ENCODE measurements at places on chromosomes 5 and 9.

DNA sequence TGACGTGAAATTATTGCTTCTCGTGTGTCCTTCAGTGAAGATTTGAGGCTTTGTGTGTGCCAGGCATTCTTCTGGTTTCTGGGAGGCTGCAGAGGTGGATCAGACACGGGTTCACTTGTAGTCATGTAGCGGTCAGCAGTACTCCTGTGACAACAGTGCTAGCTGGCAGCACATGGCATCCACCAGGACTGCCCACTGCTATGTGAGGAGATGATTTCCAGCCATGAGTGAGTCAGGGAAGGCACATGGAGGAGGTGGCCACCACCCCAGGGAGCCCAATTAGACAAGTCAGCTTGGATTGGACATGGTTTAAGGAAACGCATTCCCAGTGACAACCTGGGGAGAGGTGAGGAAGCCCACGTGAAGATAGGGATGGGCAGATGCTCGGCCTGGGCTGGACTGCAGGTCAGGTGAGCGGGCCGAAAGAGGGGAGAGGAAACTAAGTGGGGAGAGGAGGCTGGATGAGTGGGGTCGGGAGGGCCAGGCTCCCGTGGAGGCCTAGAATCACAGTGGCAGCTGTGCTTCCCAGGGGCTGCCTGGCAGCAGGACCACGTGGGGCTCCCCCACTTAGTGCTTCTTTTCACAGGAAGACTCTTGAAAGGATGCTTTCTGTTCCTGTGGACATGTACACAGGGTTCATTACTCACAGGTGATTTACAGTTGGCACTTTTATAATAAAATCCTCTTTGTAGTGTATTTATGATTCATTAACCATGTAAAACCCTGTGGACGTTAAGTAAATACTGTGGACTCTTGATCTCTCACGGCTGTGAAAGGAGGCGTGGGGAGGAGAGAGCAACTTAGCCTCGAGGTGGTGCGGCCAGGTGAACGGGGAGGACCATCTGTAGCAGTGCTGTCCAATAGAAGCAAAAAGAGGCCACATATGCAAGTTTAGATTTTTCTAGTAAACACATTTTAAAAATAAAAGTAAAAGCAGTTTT, 80.0 kb upstream of the OTULINL start:
- DNase-seq, result no peak

DNA sequence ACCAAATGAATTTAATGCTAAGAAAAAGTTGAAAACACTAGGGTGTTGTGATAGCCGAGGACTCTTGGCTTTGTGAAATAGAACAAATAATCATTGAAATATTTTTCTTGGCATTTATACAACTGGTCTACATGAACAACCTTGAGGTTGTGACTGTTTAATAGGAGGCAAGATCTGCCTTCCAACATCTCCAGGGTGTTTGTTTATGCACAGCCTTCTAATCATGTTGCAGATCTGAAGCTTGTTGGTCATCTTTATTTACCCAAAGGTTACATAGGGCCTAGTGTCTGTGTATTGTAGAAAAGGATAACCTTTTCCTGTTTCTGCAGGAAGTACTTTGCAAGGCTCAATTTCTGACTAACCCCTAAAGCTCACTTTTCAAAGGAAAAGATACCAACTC, 65.2 kb upstream of the RANBP3L start:
- no peak for DNase-seq

GRCh38 chr5:110288766-110289511, 437.5 kb downstream of the TMEM232 start:
- no peak for DNase-seq

GRCh38 chr9:84935528-84936117, 266.1 kb downstream of the NTRK2 start:
- no peak for DNase-seq

GRCh38 chr5:103041071-103041676, 78.8 kb downstream of the GIN1 start:
- DNase-seq, result no peak

DNA sequence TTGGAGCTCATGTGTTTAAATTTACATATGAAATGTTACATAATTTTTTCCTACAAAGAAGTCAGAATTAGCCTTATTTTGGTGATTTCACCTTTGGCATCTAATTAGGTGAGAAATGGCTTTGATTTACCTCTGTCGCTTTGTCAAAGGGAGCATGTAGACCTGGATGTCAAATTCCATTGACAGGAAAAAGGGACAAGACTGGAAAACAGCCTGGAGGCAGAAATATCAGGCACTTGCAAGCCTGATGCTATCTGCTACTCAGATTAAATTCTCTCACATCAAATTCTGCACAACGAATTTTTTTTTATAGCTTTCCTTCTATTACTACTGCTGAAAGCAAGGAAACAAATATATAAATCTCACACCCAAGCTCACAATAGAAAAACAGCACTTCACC, 54.1 kb upstream of the CTNND2 start:
- DNase-seq, result no peak

- no peak for DNase-seq
These were observed 12.2 kb upstream of the TEX48 start for GRCh38 chr9:114694146-114694545.

DNA sequence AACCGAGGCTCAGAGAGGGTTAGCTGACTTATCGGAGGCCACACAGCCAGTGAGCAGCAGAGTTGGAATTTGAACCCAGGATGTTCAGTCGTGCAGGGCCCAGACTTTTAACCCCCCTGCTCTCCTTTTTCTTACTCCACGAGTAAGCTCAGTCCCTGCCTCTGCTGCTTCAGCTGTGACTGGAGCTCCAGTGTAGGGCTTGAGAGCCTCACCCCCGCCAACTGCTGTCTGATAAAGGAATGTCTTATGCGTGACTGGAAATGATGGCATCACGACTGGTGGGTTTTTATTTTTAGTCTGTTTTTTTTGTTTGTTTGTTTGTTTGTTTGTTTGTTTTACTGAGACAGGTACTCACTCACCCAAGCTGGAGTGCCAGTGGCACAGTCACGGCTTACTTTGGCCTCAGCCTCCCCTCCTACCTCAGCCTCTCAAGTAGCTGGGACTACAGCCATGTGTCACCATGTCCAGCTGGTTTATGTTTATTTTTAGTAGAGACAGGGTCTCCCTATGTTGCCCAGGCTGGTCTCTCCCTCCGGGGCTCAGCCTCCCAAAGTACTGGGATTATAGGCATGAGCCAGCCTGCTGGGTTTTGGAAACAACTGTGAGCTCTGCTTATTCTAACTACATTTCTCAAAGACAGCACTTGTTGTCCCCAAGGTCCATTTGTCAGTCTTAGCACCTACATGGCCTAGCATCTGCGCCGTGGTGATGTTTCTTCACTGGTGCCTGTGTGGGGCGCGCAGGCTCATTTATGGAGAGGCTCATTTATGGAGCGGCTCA, 52.5 kb upstream of the NCS1 start:
- no peak for DNase-seq

- no peak for DNase-seq
These were observed 345.7 kb downstream of the TLE4 start for GRCh38 chr9:79917421-79917820.

DNA sequence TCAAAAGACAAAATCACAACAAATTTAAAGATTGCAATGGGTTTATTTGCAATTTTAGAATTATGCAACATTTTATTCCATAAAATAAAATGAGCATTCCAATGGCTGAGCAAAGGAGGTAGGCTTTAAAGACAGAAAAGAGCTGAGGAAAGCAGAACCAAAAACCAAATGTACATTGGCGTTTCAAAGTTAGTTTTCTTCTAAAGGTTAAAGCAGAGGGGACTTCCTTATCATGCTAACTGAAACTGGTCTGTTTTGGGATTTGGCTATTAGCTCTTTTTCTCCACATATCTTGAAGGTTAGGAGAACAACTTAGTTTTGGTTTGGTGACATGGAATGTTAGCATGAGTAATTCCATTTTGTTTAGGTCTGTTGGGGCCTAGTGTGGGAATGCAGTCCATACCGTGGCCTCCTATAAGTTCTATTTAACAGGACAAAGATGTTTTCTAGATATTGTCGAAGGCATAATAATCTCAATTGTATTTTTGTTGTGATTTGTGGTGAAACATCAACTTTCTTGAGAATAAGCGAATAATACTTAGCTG, 20.3 kb downstream of the DCP2 start:
- DNase-seq, result no peak

DNA sequence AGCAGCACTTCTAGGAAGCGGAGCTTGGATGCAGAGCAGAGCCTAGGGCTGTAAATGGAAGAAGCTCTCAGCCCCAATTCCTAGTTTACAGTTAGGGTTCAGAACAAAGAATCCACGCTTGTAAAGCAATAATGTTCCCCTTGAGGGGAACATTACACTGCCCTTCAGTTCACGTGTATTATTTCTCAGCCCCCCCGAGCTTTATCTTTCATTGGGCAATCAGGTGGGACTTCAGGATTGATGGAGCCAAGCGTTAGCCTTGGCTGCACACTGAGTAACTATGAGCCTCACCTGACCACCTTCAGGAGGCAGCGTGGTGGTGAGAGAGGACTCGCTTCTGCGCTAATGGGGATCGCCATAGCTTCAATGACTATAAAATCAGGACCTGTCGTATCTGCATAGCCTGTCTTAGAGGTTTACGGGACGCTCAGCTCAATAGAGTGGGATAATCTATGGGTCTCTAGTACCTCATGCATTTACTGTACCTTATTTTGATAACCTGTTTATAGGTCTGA, 157.0 kb upstream of the RASEF start:
- DNase-seq, result no peak

DNA sequence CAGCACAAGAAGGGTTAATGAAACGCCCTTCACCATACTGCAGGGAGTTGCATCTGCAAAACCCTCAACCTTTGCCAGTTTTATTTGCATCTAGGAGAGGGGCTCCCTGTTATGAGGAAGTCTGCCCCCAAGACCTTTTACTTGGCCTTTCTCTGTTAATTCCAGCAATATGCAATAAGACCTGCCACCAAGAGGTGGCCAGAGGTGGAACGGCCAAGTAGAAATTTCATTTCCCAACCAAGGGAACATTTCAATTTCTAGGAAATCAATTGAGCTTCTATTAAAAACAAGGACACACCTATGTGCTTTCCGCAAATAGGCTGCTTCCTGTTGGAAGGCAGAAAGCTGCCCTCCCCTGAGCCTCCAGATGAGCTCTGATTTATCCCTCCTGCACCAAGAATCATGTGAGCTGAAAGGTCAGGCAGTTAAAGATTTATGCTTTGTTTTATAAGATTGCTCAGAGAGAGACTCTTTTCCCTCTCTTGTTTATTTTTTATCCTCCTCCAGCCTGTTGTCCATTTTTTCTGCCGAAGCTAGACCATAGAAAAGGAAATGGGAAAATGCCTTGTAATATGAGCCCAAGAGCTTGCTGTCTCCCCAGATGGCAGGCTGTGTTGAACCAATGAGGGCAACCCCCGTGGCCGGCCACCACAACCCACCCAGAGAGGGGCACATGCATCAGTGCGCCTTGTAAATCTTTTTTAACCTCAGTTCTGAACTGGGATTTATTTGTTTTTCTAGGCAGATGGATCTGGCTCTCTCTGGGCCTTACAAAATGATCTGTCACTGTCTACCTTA, 572.8 kb downstream of the TLE1 start:
- DNase-seq, result no peak

- peak; percentile 36 for DNase-seq
These were observed 1703.8 kb downstream of the MAT2B start for GRCh38 chr5:165209101-165209727.

GRCh38 chr5:164098979-164099378, 593.6 kb downstream of the MAT2B start:
- no peak for DNase-seq

- DNase-seq, result peak; percentile 51
These were observed 226.5 kb upstream of the MAP3K1 start for GRCh38 chr5:56588636-56589480.

GRCh38 chr5:169942181-169942580, 38.1 kb downstream of the INSYN2B start:
- DNase-seq, result no peak

GRCh38 chr5:95886340-95887044, 64.0 kb upstream of the GLRX start:
- DNase-seq, result no peak

DNA sequence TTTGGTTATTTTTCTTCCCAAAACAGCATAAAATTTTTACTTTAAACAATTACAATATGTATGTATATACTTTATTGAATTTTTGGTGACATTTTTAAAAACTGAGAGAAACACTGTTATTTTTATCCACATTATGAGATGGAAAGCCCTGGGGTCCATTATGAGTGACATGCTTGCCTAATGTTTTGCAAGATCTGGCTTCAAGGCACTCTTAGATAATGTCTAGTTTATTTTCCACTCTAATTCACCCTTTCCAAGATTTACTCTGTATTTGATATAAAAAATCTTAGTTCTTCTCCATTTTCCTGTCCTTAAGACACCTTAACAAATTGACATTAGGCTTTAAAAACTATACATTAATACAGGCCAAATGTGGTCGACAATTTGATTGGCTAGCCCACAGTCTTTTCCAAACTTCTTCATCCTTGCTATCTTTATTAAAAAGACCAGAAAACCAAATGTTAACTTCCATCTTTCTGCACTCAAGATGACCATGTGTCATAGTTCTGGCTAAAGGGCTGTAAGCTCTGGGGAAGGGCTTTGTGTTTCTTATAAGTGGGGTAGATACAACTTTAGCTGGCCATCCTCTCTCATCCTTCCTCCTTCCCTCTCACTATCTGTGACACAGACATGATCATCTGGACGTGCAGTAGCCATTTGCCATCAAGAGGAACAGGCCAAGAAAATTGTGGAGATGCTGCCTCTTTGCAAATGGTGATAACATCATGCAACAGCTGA, 561.1 kb downstream of the PDE4D start:
- DNase-seq, result no peak

- peak; percentile 62 for DNase-seq
These were observed 160.7 kb downstream of the PAX5 start for GRCh38 chr9:36873247-36873875.

DNA sequence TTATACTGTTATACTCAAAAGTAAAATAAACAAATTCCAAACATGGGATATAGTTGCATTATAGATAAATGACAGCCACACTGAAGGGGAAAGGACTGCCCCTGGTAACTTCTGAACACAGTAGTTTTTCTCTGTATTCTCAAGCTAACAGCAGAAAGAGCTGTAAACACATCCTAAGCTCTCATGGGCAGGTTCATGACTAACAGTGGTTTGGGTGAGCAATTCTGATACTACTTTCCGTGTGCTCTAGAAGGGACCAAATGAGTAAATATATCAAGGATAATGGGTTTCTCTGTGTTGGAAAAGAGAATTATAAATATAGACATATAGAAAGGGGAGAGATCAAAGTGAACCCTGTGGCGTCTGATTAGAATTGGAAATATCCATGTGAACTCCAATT, 2.2 kb upstream of the LCN6 start:
- no peak for DNase-seq

- DNase-seq, result no peak
These were observed 127.0 kb upstream of the RPS23 start for GRCh38 chr5:82405161-82405560.

- DNase-seq, result no peak
These were observed 59.1 kb downstream of the PLK2 start for GRCh38 chr5:58400737-58401136.

All from neuronal stem cell (in vitro differentiated cells).